ENCODE measurements at places on chromosomes 1 and 21.

DNA sequence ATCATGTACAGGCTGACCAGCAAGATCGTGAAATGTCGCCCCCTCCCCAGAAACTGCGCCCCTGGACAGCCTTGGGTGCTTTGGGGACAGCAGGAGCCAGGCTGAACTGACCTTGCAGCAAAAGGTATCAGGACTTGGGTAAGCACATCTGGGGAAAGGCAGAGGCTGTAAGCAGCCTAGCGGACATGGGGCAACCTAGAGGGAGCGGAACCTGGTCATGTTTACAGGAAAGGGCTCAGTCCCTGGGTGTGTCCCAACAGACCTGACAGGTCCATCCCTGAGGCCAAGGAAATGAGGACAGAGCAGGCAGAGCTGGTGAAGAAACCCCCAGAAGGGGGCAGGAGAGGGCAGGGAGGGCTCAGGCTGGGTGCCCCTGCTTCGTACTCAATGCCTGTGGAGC lies 3.1 kb upstream of the S100A8 start:
- no peak for DNase-seq

- no peak for DNase-seq
These were observed 490.6 kb downstream of the KIF26B start for GRCh38 chr1:245645406-245645805.

- DNase-seq = no peak
These were observed 27.1 kb downstream of the TNNT2 start for GRCh38 chr1:201350361-201350725.

- no peak for DNase-seq
These were observed 4.0 kb downstream of the KDM1A start for GRCh38 chr1:23023174-23023845.

- DNase-seq = no peak
These were observed 14.0 kb upstream of the UMODL1 start for GRCh38 chr21:42056996-42057689.

GRCh38 chr1:119639109-119639508 lies 9.0 kb downstream of the ZNF697 start:
- DNase-seq = no peak

GRCh38 chr1:197868751-197869489 lies 33.5 kb upstream of the C1orf53 start:
- DNase-seq = no peak

DNA sequence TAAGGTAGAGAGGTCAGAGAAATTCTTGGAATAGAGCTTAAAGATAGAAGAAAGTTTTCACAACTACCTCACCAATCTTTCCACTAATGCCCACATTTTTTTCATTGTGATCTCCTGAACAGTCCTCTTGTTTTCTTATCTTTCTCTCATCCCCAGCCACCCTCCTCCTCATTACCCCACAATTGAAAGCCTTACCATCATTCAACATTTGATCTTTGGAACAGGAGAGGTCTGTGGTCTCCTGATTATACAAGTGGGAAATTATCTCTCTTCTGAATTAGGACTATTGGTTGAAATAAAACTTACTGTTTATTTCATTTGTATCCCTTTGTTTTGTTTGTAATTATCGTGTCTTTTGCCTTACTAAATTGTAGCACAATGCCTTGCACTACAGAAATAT lies 29.6 kb downstream of the DNAH14 start:
- no peak for DNase-seq

GRCh38 chr1:205616563-205617293 lies 15.1 kb downstream of the ELK4 start:
- DNase-seq = no peak

- no peak for DNase-seq
These were observed 26.2 kb downstream of the EXTL2 start for GRCh38 chr1:100868364-100868995.

DNA sequence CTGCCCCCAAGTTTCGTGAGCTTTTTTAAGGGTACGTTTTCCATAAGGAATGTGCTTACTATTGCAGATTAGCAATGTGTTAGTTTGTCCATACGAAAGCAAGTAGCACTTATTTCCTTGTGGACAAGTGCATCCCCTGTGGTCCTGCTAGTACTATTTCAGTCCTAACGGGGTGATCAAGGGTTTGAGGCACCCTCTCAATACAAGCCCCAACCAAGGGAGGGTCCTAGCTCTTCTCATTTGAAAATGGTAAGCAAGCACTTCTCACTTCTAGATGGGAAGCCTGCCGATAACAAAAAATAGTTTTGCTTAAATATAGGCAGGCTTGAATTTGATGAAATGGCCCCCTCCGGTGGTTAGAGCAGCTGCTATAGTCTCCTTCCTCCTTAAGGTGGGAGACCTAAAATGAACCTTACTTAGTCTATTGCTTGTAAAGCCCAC lies 64.0 kb upstream of the HMCN1 start:
- DNase-seq = peak; percentile 17

DNA sequence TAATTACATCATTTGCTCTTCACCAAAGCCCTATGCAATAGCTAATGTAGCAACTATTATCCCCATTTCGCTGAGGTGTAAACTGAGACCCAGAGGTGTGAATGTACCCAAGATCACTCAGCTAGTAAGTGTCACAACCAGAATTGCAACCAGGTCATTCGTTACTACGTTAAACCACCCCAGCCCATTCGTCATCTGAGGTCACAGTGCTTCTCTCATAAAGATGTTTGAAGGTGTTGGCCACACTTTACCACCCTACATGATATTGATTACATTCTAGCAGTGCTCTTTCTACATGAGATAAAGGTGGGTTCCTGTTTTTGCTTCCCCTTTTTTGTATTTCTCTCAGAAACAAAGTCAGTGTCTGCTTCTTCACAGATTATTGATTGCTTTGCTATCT lies 195.3 kb downstream of the ZBTB18 start:
- DNase-seq = no peak

- DNase-seq = peak; percentile 65
These were observed 70.3 kb downstream of the PIK3CD start for GRCh38 chr1:9721606-9722377.

DNA sequence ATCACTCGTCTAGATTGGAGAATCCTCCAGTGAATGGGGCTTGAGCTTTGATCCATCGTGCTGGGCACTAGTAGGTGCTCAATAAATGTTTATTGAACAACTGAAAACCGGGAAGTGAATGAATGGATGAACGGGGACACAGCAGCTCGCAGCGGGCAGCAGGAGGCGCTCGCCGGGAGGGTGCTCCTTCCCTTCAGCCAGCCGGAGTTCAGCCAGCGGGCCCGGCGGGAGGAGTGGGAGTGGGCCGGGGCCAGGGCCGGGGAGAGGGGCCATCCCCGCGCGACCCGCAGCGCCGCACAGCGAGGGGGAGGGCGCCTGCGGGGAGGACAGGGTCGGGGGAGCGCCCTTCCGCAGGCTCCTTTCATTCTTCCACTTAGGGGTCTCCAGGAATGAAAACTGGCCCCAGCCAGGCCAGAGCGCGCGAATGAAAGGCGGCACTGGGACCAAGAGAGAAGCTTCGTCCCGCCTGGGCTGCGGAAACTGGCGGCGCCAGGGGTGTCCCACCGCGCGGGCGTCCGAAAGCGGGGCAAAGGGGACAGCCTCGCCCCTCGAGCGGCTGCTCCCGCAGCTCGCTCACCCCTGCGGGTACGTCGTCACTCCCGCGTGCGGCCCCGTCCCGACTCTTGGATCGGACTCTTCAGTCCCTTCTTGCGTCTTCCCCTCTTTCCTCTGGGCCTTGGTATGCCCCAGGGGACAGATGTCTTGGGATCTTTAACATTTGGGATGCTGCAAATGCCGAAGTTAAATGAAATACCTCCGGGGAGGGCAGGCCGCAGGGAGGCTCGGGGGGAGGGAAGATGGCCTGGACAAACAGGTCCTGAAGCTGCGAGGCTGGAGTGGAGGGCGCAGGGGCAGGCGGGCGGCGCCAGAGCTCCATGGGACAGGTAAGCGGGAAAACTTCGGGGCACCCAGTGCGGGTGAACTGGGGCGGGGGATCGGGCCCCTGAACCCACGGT lies 3.6 kb upstream of the INAVA start:
- no peak for DNase-seq

- DNase-seq = peak; percentile 5
These were observed 27.7 kb downstream of the STYXL2 start for GRCh38 chr1:167121375-167122120.

GRCh38 chr21:42291003-42291750 lies 24.0 kb downstream of the TFF3 start:
- no peak for DNase-seq

Data from activated CD8-positive, alpha-beta memory T cell treated with anti-CD3 and anti-CD28 coated beads for 1 hour (primary cell).